Fibroblast of skin of scalp (primary cell): ENCODE measurements at places on chromosomes 2 and 18.

DNA sequence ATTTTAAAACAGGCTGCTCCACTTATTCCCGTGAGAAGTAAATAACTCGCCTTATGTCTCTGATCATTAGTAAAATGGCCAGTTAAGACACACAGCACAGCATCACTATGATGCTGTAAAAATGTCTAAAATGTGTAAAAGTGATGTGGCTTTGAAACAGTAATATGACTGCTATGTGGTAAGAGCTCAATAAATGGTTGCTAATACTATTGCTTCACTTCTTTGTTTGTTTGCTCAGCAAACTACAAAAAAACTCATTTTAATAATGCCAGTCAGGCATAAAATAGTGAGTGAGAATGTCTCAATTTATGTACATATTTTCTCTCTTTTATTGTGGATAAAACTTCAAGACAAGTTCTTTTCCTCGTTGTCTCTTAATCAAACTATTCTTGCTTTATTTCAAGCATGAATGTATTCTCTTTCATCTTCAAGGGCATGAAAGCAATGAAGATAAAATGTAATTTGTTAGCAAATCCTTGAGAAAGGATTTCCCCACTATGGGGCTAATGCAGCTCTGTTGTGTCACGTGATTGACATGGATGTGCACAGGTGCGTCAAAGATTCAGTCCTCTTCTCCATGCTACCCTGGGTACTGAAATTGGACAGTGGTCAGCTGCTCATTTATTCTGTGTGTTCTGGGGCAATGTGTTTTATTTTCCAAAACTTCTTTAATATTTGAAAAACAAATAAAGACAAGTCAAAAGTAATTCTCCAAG is 387.2 kb downstream of the TRIB2 start:
- no peak for DNase-seq

- DNase-seq = no peak
These were observed 750 bp downstream of the NPAS2 start for GRCh38 chr2:100820523-100821254.

GRCh38 chr18:31830686-31831085 is 70.0 kb upstream of the SLC25A52 start:
- DNase-seq = no peak

- no peak for DNase-seq
These were observed 47.1 kb upstream of the THSD7B start for GRCh38 chr2:136718273-136718672.

- DNase-seq = peak; percentile 4
These were observed 1.0 kb downstream of the IMPACT start for GRCh38 chr18:24427484-24427883.

GRCh38 chr2:65417509-65418085 is 14.8 kb downstream of the SPRED2 start:
- no peak for DNase-seq

- no peak for DNase-seq
These were observed 40.4 kb upstream of the GATA6 start for GRCh38 chr18:22128954-22129353.

GRCh38 chr2:241885946-241886643 is 16.6 kb downstream of the RTP5 start:
- DNase-seq = no peak

DNA sequence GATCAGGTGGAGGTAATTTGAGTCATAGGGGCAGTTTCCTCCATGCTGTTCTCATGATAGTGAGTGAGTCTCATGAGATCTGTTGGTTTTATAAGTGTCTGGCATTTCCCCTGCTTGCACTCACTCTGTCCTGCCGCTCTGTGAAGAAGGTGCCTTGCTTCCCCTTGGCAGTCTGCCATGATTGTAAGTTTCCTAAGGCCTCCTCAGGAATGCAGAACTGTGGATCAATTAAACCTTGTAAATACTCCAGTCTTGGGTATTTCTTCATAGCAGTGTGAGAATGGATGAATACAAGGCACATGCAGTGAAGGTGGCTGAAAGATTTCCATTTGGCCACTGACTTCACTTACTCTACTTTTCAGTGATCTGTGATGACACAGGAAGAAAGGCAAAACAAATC is 133.7 kb downstream of the SH3BP4 start:
- DNase-seq = peak; percentile 23
